Activated naive CD4-positive, alpha-beta T cell treated with anti-CD3 and anti-CD28 coated beads, Interleukin-2, amount 50 U/mL, for 72 hours (primary cell): ENCODE measurements at places on chromosomes 1 and 21. TPM values are rescaled to one million over a fixed set of nuclear protein-coding genes. Genes with fewer than 3 reads are reported as not detected.

Gene CRNN
- total RNA-seq: not detected

DNA sequence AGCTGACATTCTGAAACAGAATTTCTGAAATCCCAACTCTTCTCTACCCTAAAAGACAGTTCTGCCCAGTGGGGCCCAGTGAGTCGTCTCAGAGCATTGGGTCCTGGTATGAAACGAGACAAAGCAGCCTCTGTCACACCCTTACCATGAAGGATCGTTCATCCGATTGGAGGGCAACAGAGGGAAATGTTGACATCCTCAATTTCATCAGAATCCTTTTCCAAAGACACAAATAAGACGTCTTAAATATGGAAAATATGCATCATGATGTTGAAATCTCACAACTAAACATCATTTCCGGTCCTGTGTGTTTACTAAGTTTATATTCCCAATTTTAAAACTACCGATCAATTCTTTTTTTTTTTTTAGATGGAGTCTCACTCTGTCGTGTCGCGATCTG lies 112.1 kb upstream of the SLC45A1 start:
- DNase-seq: no peak

- DNase-seq: no peak
Observed at GRCh38 chr1:93000751-93001175, 39.5 kb upstream of the DIPK1A start.

DNA sequence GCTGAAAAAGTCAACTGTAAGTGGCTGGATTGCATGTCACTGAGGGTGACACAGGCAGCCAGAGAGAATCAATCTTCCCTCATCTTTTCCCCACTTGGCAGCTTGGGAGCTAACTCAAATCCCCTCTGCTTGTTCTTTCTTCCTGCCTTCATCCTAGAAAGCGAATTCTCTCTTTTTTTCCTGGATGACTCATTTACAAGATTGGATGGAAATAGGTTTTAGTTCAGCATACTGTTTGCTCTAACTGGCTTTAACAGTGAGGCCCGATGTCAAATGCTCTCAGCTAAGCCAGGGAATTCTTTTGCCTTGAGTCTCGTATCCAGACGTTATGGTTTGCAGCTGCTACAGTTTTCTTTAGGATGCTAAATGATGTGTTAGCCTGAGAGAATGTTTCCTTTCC lies 72.7 kb downstream of the HUNK start:
- DNase-seq: no peak

GRCh38 chr1:227844320-227845146 lies 29.1 kb downstream of the PRSS38 start:
- no peak for DNase-seq

Gene PRRX1
- total RNA-seq: not detected
